ENCODE measurements at places on chromosomes 16 and 17. TPM values are rescaled to one million over a fixed set of nuclear protein-coding genes. Genes with fewer than 3 reads are reported as not detected.
A peak's percentile ranks its signal among the peaks of the same experiment; 100 is the strongest.

The CCDC200 gene
- not detected for total RNA-seq

The GAST gene
- total RNA-seq, result not detected

The C16orf74 gene
- 0.87 TPM for total RNA-seq

The KCNG4 gene
- total RNA-seq, result not detected

The COG4 gene
- total RNA-seq, result 44.6 TPM

The CDH15 gene
- total RNA-seq, result not detected

The TLCD3B gene
- not detected for total RNA-seq

The ENPP7 gene
- not detected for total RNA-seq

The TMUB2 gene
- total RNA-seq, result 25.8 TPM

The HASPIN gene
- 0.13 TPM for total RNA-seq

The FOXF1 gene
- 1.8 TPM for total RNA-seq

The ADAD2 gene
- not detected for total RNA-seq

The ZACN gene
- total RNA-seq, result not detected

DNA sequence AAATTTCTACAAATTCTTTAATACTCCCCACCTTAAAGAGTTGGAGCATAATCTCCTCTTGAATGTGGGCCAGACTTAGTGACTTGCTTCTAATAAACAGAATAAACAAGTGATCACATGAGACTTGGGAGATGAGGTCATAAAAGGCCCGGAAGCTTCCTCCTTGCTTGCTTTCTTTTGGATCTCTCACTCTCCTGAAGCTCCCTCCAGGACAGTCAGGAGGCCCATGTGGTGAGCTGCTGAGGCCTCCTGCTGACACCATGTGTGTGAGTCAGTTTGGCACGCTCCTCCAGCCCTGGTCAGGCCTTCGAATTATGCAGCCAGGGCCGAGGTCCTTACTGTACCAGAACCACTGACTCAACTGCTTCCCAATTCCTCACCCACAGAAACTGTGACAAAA lies 53.2 kb downstream of the NDEL1 start:
- peak; percentile 87 for DNase-seq
- no peaks in the 10 kb centered on the region for H3K27me3 ChIP-seq
- H3K27ac ChIP-seq, result no peak overlapping the region
- H3K4me3 ChIP-seq, result no peak overlapping the region
- no peaks in the 10 kb centered on the region for H3K4me1 ChIP-seq

- no peak overlapping the region for H3K27ac ChIP-seq
Observed at GRCh38 chr16:30839523-30840227, 52.7 kb upstream of the ZNF629 start.

DNA sequence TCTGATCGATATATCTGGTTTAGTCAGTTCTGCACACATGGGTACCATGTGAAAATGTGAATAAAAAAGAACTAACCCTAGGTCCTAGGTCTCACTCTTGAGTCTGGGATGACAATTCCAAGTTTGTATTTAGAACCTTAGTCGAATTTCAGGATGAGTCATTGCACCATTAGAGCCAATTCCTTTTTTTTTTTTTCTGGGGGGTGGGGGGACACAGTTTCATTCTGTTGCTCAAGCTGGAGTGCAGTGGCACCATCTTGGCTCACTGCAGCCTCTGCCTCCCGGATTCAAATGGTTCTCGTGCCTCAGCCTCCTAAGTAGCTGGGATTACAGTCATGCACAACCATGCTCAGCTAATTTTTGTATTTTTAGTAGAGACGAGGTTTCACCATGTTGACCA lies 41.6 kb downstream of the SPAG9 start:
- no peaks in the 10 kb centered on the region for H3K36me3 ChIP-seq
- H3K27me3 ChIP-seq, result no peaks in the 10 kb centered on the region
- H3K4me3 ChIP-seq, result no peak overlapping the region

DNA sequence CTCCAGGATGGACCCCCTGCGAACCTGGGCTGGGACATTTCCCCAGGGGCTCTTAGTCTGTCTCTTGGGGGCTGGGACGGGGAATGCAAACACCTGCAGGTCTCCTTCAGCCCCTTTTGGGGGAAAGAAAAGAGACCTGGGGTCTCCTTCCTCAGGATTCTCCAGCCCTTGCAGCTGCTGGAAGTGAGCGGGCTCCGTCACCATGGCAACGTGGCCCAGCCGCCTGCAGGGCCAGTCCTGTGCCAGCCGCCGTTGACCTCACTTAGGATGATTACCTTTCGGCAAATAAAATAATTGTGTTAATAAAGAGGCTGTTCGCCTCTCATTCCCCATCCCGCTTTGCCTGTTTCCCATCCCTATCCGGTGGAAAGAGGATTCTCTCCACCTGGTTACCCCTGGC lies 25.7 kb downstream of the MRM1 start:
- H3K27ac ChIP-seq, result no peak overlapping the region
- no peaks in the 10 kb centered on the region for H3K4me1 ChIP-seq
- H3K27me3 ChIP-seq, result no peaks in the 10 kb centered on the region
- no peak for DNase-seq

DNA sequence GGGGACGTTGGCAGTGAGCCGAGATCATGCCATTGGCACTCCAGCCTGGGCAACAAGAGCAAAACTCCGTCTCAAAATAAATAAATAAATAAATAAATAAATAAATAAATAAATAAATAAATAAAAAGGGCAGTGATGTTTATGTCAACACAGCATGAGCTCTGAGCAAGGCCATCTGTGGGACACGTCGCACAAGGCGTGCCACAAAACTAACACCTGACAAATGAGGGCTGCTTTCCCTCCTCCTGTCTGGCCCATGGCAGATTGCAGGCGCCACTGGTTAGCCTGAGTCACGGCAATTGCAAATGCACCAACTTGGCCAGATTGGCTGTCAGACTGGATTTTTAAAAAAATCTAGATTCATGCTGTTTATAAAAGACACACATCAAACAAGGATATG lies 25.9 kb upstream of the SPNS3 start:
- no peaks in the 10 kb centered on the region for H3K4me1 ChIP-seq
- H3K27ac ChIP-seq, result no peak overlapping the region
- no peak overlapping the region for H3K4me3 ChIP-seq
- no peak for DNase-seq
- no peaks in the 10 kb centered on the region for H3K27me3 ChIP-seq

- H3K27ac ChIP-seq, result no peak overlapping the region
- H3K4me3 ChIP-seq, result no peak overlapping the region
- H3K36me3 ChIP-seq, result no peaks in the 10 kb centered on the region
- no peaks in the 10 kb centered on the region for H3K27me3 ChIP-seq
- no peaks in the 10 kb centered on the region for H3K4me1 ChIP-seq
- no peak for DNase-seq
Observed at GRCh38 chr17:71349908-71350600, 770.8 kb upstream of the SOX9 start.

DNA sequence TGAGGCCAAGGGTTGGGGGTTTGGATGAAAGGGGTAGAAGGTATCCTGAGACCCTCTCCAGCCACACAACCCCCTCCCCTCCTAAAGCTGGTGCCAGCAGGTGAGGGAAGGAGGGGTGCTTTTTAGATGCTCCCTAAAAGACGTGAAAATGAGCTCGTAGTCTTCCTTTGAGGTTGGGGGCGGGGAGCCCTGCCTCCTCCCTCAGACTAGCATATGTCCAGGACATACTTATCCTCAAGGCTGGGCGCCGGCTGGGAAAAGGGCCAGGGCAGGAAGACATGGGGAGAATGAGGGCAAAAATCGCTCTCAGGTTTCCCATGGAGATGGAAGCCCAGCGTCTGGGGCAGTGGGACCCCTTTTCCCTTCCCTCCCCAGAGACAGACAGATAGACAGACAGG lies 26.7 kb downstream of the SRCIN1 start:
- no peak for DNase-seq
- H3K36me3 ChIP-seq, result no peaks in the 10 kb centered on the region
- peak overlapping the region; percentile 11 for H3K4me3 ChIP-seq
- no peaks in the 10 kb centered on the region for H3K4me1 ChIP-seq

GRCh38 chr17:78882540-78883088 lies 20.4 kb downstream of the CEP295NL start:
- no peaks in the 10 kb centered on the region for H3K36me3 ChIP-seq
- no peaks in the 10 kb centered on the region for H3K4me1 ChIP-seq
- H3K27me3 ChIP-seq, result no peaks in the 10 kb centered on the region
- no peak overlapping the region for H3K4me3 ChIP-seq

DNA sequence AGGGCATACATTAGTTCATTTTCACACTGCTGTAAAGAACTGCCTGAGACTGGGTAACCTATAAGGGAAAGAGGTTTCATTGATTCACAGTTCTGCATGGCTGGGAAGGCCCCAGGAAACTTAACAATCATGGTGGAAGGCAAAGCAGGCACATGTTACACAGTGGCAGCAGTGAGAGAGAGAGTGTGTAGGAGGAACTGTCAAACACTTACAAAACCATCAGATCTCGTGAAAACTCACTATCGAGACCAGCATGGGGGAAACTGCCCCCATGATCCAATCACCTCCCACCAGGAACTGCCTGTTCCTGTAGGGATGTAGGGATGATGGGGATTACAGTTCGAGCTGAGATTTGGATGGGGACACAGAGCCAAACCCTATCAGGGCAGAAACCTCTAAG lies 17.2 kb downstream of the NUBP1 start:
- H3K27ac ChIP-seq, result no peak overlapping the region
- H3K4me3 ChIP-seq, result no peak overlapping the region
- H3K27me3 ChIP-seq, result no peaks in the 10 kb centered on the region
- no peaks in the 10 kb centered on the region for H3K4me1 ChIP-seq

- no peaks in the 10 kb centered on the region for H3K27me3 ChIP-seq
- H3K4me1 ChIP-seq, result peaks cover 5% of the 10 kb centered on the region
- peak overlapping the region; percentile 1 for H3K4me3 ChIP-seq
- peak; percentile 84 for DNase-seq
- no peaks in the 10 kb centered on the region for H3K36me3 ChIP-seq
Observed at GRCh38 chr16:4053301-4053845, 62.9 kb downstream of the ADCY9 start.

DNA sequence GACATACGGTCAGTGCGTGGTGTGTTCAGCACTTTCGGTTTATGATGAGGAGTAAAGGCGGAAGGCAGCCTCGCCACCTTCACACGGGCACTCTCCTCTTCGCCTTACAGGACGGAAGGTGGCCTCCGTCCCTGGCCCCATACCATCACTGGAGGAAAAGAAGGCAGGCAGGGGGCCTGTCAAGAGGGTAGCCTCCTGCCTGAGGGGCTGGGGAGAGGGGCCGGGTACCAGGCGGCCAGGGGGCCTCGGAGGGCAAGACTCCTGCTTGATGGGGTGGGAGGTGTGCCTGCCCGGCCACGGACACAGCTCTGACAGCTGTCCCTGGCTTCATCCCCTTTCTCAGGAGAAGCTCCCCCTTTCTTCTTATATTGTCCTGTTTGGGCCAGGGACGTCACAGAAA lies 15.6 kb upstream of the SLC38A8 start:
- no peaks in the 10 kb centered on the region for H3K4me1 ChIP-seq
- no peaks in the 10 kb centered on the region for H3K27me3 ChIP-seq
- H3K27ac ChIP-seq, result no peak overlapping the region
- H3K4me3 ChIP-seq, result no peak overlapping the region

DNA sequence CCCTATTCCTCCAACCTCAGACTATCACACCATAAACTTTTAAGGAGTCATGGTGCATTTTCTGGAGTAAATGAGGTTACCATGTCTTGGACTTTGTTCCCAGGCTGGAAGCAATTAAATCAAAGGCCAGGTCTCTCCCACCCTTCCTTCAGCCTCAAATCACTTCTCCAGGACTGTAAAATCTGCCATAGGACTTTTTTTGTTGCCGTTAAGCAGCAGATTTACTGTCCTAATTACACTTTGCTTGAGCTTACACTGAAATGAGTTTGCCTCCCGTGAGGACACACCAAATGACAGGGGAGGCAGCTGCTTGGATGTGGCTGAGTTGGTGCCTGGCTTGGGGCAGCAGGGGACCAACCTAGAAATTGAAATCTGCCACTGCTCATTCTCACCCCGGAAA lies 14.7 kb downstream of the DCAKD start:
- H3K36me3 ChIP-seq, result no peaks in the 10 kb centered on the region
- H3K4me1 ChIP-seq, result no peaks in the 10 kb centered on the region
- H3K27ac ChIP-seq, result no peak overlapping the region
- no peaks in the 10 kb centered on the region for H3K27me3 ChIP-seq

GRCh38 chr17:50988427-50988826 lies 122.3 kb upstream of the TOB1 start:
- H3K27me3 ChIP-seq, result no peaks in the 10 kb centered on the region
- H3K4me3 ChIP-seq, result no peak overlapping the region
- peaks cover 8% of the 10 kb centered on the region for H3K36me3 ChIP-seq
- H3K4me1 ChIP-seq, result no peaks in the 10 kb centered on the region

- H3K27me3 ChIP-seq, result no peaks in the 10 kb centered on the region
- H3K4me1 ChIP-seq, result peaks cover under 1% of the 10 kb centered on the region
- no peaks in the 10 kb centered on the region for H3K36me3 ChIP-seq
- peak; percentile 73 for DNase-seq
- peak overlapping the region; percentile 78 for H3K27ac ChIP-seq
- peak overlapping the region; percentile 98 for H3K4me3 ChIP-seq
Observed at GRCh38 chr16:87392821-87393679, 914 bp downstream of the MAP1LC3B start.

DNA sequence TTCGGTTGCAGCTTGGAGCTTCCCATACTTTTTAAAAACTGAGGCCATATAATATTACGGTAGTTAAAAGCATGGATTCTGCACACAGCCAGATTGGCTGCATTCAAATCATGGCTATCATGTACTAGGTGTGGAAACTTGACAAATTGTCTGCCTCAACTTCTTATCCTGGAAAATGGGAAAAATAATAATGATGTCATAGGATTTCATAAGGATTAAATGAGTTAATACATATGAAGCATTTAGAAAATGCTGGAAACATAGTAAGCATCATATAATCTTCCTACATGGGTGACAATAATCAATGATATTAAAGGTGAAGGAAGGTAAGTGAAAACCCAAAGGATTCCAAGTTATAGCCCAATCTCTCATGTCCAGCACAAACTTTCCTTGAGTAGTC lies 588.5 kb upstream of the HSBP1 start:
- H3K36me3 ChIP-seq, result peaks cover 2% of the 10 kb centered on the region
- no peaks in the 10 kb centered on the region for H3K27me3 ChIP-seq
- DNase-seq, result no peak
- H3K4me3 ChIP-seq, result no peak overlapping the region
- H3K27ac ChIP-seq, result no peak overlapping the region

GRCh38 chr16:85916141-85916890 lies 17.4 kb downstream of the IRF8 start:
- H3K27me3 ChIP-seq, result no peaks in the 10 kb centered on the region
- H3K4me1 ChIP-seq, result no peaks in the 10 kb centered on the region
- DNase-seq, result peak; percentile 53
- no peak overlapping the region for H3K4me3 ChIP-seq
- H3K36me3 ChIP-seq, result no peaks in the 10 kb centered on the region

Measured in aorta (tissue), 5 donors.